Suppressor macrophage treated with lipopolysaccharide for 1 hour (primary cell): ENCODE measurements at places on chromosomes 4 and X.

GRCh38 chr4:184347251-184348239 lies 126.8 kb downstream of the IRF2 start:
- peak; percentile 92 for DNase-seq

DNA sequence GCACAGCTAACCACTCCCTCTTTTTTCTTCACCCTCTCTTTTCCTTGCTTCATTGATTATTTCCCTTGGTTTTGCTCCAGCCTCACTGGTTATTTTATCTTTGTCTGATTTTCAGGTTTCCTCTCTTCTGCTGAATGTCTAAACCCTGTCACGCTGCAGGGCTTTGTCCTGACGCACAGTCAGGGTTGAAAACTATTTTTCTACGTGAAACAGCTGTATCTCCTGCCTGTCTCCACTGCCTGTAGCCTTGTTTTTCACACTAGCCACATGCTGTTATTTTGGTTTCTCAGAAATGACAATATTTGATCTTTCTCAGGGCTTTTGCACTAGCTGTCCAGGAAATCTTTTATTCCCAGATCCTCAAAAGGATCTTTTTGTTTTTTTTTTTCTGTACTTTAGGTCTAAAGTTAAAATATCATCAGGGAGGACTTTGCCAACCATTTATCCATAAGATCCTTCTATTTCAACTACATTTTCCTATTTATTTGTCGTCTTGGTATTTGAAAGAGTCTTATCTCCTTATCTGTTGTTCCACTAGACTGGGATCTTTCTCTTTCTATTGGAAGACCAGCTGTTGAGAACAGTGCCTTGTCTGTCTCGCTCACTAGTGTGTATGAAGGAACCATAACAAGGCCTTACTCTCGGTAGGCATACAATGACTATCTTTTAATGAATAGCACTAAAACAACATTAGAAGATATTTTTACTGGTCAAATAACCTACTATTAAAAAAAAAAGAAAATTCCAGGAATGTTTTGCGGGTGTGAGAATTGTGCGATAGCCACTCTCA lies 164.3 kb downstream of the PDHA2 start:
- no peak for DNase-seq

GRCh38 chr4:74366367-74366911 lies 1.5 kb downstream of the EREG start:
- peak; percentile 83 for DNase-seq

DNA sequence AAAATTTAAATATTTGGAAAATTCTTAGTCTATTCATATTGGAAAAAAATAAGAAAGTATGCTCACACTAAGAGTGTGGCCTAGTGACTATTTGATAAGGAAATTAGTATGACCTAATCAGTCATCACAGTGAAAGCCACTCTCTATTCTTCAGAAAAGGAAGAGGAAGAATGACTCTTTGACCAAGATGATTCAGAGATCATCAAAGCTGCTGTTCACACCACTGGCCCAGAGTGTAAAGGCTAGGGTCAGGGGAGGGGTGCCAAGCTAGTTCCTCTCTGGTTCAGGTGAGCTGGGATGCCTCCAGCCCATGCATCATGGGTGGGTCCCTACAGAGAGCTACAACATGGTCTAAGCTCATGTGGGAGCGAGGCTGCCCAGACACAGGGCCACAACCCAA lies 396.9 kb upstream of the NDST3 start:
- no peak for DNase-seq

DNA sequence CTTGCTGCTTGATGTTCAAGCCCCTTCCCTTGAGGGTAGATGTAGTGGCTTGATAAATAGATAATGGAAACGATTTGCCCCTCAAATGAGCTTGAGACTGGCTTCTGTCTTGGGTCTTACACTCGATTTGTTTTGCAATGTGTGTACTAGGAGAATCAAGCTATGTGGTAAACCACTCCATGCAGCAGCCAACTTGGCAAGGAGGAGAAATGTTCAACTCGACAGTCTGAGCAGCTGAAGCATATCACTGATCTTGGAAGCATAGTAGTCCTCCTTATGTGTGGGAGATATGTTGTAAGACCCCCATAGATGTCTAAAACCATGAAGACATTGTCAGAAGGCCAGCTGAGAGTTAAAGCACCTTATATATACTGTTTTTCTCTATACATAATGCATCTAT lies 125.3 kb downstream of the CCNG2 start:
- DNase-seq = no peak

- DNase-seq = no peak
Measured at GRCh38 chr4:147587041-147587440, 30.2 kb upstream of the TMEM184C start.

- no peak for DNase-seq
Measured at GRCh38 chrX:144586756-144587155, 660.5 kb upstream of the SPANXN1 start.
